ENCODE measurements at places on chromosomes 2 and 18.
A peak's percentile ranks its signal among the peaks of the same experiment; 100 is the strongest.

DNA sequence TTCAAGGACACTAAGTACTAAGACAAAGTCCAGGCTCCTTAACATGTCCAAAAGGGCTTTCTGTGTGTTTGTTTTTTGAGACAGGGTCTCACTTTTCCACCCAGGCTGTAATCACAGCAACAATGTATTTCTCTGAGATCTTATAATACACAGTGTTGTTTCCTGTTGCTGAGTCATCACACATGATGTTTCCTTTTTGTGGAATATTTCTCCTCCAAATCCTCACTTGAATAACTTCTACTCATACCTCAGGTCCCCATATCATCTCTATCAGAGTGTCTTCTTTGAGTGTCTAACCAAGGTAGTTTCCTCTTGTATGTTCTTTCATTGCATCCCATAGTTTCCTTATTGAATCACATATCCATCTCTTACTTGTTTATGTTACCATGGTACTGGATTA, 632.0 kb upstream of the PIK3C3 start:
- no peak for DNase-seq

DNA sequence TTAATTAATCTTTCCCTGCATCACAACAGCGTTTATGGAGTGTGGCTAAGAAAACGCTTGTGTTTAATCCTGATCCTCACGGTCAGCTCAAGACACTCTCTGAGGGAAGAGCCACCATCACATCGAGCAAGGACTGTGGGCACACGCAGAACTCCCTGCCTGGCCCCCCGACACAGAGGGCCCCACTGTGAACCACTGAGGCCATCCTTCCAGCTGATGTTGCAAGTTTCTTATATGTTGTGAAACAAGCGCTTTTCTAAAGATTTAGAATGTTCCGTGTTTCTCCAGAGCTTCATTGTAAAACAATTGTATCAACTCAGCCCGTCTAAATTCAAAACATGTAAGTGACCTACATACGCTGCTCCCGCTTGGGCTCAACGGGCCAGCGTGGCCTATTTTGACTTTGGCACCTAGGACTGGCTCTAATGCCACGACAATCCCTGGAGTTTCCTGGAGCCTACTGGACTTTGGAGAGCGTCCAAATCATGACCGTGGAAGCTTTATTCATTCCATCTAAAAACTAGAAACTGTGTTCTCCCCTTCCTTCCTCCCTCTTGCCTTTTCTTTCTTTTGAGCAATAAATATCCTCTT, 34.9 kb downstream of the SERPINE2 start:
- DNase-seq: peak; percentile 10

- DNase-seq: no peak
These were observed 10.6 kb upstream of the SLC39A10 start for GRCh38 chr2:195646424-195646823.

DNA sequence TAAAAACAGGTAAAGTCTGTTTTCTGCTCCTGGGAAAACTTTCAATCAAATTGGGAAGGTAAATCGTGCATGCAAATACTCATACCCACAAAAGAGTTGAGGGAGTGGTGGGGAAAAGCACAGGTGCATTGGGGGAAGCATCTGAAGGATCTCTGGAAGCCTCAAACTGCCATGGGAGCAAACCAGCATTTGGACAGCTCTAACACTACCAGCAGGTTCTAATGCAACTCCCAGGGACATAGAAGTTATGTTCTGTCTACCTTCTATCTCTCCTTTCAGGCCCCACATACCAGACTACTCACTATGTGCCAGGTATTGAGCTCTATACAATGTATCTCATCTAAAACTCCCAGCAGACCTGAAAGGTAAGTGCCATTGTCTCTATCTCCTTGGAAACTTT, 933.7 kb downstream of the NRXN1 start:
- DNase-seq: no peak

- DNase-seq: no peak
These were observed 19.4 kb downstream of the CFLAR start for GRCh38 chr2:201135386-201135785.

- DNase-seq: no peak
These were observed 152.8 kb upstream of the COPS8 start for GRCh38 chr2:236932831-236933361.

DNA sequence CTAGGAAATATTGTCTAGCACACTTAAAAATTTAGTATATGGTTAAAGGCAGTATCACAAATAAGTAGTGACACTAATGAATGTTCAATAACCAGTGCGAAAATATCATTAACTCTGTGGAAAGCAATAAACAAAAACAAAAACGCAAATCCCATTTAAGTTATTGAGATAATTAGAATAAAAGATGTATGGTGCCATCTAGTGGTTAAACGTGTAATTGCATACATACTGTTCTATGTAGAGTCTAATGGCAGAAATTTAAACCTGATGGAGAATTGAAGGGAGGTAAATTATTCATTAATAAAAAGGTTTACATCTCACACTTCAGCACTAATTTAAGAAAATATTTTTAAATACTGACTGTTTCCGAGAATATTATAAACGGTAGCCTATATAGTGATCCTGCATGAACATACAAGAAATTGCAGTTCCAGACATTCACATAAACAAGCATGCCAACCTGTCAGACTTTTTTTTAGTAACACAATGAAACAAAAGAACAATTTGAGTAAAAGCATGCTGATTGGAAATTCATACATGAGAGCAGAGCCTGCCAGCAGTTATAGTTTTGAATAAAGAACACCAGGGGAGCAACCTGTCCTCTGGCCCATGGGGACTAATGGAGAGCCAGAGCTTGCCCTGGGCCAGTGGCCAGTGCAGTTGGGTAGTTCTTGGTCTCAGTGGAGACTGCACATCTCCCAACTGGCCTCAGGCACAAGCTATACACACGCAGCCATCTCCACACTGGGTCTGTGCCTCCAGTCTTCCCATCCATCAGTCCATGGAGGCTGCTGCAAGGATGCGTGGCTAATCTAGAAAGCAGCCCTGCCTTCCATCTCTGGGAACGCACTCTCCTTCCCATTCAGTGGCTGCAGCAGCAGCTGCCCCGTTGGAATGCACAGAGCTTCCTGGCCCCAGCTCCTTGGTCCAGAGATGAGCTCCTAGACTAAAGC, 28.0 kb downstream of the GCG start:
- DNase-seq: no peak

- no peak for DNase-seq
These were observed 42.8 kb upstream of the LDLRAD4 start for GRCh38 chr18:13175754-13176210.

- DNase-seq: no peak
These were observed 150.0 kb downstream of the STK39 start for GRCh38 chr2:168097431-168097830.

DNA sequence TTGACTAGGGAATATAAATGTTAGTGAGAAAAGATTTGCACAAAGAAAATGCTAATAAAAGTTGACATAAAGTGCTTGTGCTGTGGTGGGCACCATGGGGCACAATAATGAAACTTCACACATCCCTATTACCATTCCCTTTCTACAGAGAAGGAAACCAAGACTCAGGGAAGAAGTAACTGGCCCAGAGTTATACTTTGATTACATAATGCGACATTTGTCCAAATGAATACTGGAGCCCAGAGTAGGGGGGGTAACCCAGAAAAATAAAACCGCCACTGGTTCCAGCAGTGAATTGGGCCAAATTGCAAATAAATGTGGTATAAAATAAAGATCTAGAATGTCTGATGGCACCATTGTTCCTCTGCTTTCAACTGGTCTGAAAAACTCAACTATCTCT, 106.1 kb upstream of the PPP1CB start:
- DNase-seq: no peak

GRCh38 chr18:77208964-77209363, 40.7 kb upstream of the GALR1 start:
- peak; percentile 10 for DNase-seq

- no peak for DNase-seq
These were observed 183.1 kb upstream of the PIK3C3 start for GRCh38 chr18:41771973-41772372.

DNA sequence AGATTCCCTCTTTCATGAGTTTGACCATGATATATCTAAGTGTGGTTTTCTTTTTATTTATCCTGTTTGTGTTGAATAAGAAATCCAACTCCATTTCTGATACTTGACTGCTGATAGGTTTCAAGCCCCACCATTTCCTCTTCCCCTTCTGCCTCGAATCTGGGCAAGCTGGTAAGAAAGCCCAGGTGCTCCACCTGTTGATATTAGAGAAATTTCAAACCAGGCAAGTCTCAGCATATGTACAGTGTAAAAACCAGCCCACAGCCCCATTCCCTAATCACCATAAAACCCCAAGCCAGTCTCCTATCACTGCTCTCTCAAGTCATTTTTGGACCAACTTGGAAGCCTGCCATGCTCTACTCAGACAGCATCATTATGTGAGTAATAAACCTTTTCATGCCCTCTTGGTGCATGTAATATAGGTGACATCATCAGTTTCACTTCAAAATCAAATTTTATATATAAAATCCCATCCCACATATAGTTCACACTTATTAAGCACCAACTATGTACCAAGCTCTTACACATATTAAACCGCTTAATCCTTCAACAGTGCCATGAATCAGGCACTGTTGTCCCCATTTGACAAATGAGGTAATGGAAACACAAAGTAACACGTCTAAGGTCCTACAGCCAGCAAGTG, 46.6 kb downstream of the SMAD2 start:
- no peak for DNase-seq

GRCh38 chr2:240833724-240834285, 13.8 kb upstream of the KIF1A start:
- no peak for DNase-seq

DNA sequence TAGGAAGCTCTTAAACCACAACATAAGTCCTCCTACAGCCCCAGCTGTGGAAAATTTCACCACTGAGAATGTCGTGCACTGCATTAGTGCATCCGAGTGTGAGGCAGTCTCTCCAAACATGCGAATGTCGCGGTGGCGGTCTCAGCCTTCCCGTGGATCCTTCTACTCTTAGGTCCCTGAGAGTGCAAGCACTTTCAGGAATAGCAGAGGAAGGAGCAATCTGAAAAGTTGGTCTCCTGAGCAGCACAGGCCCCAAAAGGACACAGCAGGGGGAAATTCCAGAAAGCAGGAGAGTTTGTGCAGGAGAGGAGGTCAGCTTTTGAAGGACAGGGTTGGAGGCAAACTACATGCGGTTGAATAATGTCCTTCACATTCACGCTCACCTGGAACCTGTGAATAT, 440.5 kb upstream of the SMIM21 start:
- no peak for DNase-seq

GRCh38 chr2:211898702-211899101, 639.9 kb downstream of the ERBB4 start:
- DNase-seq: no peak

GRCh38 chr2:178848335-178848734, 41.1 kb upstream of the TTN start:
- DNase-seq: no peak

DNA sequence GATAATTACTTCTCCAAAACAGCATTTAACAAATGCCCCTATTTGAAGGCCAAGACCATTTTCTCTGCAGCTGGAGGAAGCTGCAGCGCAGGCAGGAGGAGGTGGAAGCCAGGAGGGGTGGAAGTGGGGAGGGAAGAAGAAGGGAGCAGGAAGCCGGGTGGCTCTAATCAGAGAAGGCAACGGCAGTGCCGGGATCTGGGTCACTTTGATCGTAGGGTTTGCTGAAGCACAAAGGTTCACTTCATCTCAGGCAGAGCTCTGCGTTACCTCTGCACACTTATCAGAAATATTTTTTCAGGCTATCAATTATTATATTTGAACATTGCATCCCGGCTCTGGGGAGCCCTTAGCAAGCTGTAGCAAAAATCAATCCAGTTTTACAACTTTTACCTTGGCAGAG, 315.8 kb upstream of the POU3F3 start:
- DNase-seq: no peak

GRCh38 chr18:11155034-11155759, 5.8 kb upstream of the PIEZO2 start:
- DNase-seq: no peak

- no peak for DNase-seq
These were observed 137.9 kb downstream of the DOCK10 start for GRCh38 chr2:224904381-224904780.

DNA sequence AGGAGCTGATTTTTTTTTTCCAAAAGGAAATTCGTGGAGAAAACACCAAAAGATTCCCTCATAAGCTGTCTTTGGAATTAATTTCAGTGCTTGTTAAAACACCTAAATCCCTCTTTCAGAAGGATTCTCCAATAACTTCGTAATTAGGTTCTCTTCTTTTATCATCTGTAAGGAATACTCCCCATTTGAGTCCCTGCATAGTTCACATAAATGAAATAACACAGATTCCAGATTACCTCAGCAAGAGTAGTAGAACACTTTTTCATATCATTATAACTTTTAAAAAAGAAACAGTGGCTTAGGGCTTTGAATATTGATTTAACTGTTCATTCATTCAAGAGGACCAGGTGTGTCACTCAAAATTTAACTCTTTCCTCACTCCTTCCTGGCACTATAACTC, 55.5 kb downstream of the ARHGAP28 start:
- DNase-seq: no peak

DNA sequence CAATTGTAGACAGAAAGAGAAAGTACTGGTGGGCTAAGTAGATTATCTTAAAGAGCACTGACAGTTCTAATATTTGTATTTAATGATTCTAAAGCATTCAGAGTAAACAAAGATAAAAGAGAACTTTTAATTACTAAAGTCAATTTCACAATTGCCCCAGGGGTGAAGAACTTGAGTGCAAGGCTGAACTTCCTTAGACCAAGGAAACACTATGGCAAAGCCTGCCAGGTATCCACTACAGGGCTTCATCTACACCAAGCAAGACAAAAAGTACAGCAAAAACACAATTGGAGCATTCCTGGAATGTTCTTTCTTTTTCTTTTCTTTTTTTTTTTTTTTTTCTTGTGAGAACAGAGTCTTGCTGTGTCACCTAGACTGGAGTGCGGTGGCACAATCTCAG, 46.9 kb upstream of the NDUFV2 start:
- DNase-seq: no peak

Measured in anterior cingulate cortex (tissue), 58 donors.